ENCODE measurements at places on chromosomes 6 and 20.

GRCh38 chr6:91600561-91600960 is 1013.7 kb upstream of the MAP3K7 start:
- no peak for DNase-seq

- no peak for DNase-seq
Observed at GRCh38 chr20:33070111-33071053, 9.1 kb upstream of the BPIFB4 start.

- no peak for DNase-seq
Observed at GRCh38 chr6:109448615-109449014, 7.0 kb downstream of the MICAL1 start.

DNA sequence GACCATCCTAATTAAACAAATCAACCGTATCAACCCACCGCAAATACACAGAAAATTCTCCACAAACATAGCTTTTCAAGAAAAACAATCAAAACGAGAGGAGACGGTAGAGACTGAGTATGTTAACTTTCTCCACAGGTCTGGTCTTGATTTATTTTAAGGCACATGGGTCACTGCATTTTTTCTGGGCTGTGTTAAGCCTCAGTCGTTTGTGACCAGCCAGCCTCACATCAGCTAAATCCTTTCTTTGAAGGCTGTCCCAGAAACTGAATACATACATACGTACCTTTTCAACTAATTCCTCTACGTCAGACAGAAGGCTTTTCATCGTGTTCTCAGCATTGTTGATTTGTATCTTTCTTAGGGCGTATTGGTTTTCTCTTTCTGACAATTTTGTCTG is 69.4 kb downstream of the LAMA4 start:
- no peak for DNase-seq

- no peak for DNase-seq
Observed at GRCh38 chr6:12494161-12494560, 204.0 kb downstream of the EDN1 start.

DNA sequence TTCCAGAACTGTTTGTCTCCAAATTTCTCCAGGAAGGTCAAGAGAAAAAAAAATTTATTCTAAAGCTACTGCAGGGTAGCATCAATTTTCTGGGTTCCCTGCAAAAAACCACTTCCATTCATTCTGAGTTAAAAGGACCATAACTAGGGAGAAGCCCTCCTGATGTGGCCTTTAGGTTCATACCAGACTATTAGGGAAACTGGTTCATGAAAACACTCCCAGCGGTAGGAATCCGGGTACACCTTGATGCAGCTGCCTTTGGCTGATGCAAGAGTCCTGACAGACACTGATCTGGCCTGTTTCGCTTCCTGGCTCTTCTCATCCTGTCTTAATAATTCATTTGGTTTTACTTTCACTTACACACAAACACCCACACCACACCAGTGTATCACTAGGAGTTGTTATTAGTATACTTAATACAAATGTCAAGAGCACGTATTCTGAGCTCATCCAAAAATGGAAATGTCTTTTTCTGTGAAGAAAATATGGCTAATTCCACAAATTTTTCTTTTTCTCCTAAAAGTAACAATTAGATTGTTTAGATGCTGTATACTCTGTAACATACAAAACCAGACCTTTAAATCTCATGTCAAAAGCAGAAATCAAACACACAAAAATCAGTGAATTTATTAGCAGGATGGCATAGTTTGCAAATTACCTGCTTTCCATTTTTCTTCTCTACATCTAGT is 38.4 kb upstream of the ARHGAP18 start:
- no peak for DNase-seq

GRCh38 chr20:44253528-44253927 is 6.4 kb downstream of the GDAP1L1 start:
- DNase-seq, result no peak

DNA sequence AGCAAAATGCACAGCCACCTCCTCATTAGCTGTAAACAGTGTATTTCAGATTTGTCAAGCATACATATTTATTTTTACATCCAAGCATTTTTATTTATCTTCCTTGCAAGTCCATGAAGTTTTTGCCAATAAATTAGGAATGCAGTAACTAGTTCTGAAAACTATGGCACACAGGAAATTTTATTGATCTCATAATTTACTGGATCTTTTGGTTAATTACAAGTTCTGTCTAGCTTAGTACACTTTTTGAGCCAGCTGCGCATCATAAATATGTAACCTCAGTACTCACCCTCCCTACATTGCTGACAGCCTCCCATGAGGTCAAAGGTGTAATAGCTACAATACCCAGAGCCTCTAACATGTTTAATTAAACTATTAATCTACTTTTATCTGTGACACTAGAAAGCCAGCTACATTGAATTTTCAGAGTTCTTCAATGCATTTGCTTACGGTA is 898.2 kb downstream of the KIF16B start:
- no peak for DNase-seq

DNA sequence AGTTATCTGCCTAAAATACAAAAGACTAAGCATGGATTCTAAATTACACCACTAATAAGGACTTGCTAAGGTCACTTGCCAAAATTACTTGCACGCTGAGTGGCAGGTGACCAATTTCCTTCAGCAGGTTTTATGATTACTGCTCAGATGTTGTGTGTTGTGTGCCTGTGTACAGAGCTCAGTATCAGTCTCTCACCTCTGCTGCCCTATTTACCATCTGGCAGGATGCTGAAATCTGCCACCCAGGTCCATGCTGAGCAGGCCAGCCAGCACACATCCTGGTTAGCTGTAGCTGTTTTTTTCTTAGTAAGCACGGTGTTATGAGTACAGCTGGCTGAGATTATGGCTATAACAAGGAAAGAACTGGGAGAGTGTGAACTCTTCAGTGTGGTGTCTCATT is 34.0 kb downstream of the ELOVL4 start:
- peak; percentile 59 for DNase-seq

GRCh38 chr6:102717737-102718456 is 1324.4 kb downstream of the GRIK2 start:
- DNase-seq, result no peak

GRCh38 chr20:25148982-25149846 is 46.3 kb upstream of the ENTPD6 start:
- no peak for DNase-seq

- no peak for DNase-seq
Observed at GRCh38 chr20:44074252-44075151, 112.5 kb downstream of the JPH2 start.

- DNase-seq, result no peak
Observed at GRCh38 chr20:57769756-57770155, 59.9 kb upstream of the PMEPA1 start.

- no peak for DNase-seq
Observed at GRCh38 chr6:28979679-28980078, 25.4 kb downstream of the ZNF311 start.

DNA sequence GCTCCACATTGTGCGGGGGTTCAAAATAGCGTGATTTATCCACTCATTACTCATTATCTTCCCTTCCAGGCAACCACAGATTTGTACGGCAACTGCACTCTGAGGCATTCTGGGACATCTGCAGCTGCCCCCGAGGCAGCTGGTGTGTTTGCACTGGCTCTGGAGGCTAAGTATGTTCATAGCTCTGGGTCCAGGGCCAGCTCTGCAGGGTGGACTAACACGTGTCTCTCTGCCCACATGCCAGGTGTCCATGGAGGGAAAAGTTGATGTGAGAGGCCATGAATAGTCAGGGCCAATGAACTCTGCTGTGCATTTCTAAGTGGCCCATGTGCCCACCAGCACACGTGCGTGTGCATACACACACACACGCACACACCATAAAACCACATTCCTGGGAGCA is 74.9 kb downstream of the BFSP1 start:
- DNase-seq, result no peak

DNA sequence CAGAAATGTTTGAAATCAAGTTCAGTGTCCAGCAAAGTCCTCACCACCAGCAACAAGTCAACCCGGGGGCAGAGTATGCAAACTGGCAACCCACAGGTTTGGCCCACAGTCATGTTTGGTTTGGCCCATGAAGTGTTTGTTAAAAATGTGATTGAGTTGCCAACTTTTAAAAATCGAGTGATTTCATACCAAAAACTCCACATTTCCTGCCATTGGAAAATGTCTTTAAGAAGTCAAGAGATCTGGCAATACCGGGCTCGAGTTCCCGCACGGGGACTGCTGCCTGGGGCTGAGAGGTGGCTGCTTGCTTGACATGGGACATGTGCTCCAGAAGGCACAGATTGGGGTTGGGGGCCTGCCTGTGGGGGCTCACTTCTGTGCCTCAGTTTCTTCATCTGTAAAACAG is 36.1 kb downstream of the PREX1 start:
- DNase-seq, result no peak

- no peak for DNase-seq
Observed at GRCh38 chr20:62964700-62965099, 12.2 kb downstream of the SLC17A9 start.

- peak; percentile 51 for DNase-seq
Observed at GRCh38 chr20:10557685-10558084, 116.1 kb downstream of the JAG1 start.

GRCh38 chr6:90221403-90221802 is 75.2 kb downstream of the BACH2 start:
- DNase-seq, result no peak

GRCh38 chr6:151027936-151028838 is 162.7 kb downstream of the MTHFD1L start:
- DNase-seq, result no peak
